ENCODE measurements at places on chromosomes 3 and 15. TPM values are rescaled to one million over a fixed set of nuclear protein-coding genes. Genes with fewer than 3 reads are reported as not detected.
A peak's percentile ranks its signal among the peaks of the same experiment; 100 is the strongest.

- no peak overlapping the region for H3K27ac ChIP-seq
- H3K36me3 ChIP-seq: no peaks in the 10 kb centered on the region
- H3K27me3 ChIP-seq: peaks cover 14% of the 10 kb centered on the region
- H3K4me3 ChIP-seq: no peak overlapping the region
- H3K4me1 ChIP-seq: no peaks in the 10 kb centered on the region
Observed at GRCh38 chr3:10568549-10568948, 63.2 kb upstream of the ATP2B2 start.

DNA sequence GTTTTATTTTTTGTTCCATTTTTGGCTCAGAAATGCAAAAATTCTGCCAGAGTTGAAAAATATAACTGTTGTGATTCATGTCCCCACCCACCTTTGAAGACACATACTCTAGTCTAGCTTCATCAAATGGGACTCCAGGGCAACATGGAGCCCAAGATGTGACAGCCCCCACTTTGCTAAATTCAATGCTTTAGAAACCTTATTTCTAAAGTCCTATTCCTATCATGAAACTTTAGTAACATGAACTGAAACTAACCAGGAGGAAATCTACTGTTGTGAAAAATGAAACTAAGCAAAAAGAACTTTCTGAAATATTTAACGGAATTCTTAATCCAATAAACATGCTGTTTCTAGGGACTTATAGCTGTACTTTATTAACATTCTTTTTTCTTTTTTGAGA, 20.3 kb downstream of the UBP1 start:
- H3K27me3 ChIP-seq: no peaks in the 10 kb centered on the region
- no peak overlapping the region for H3K27ac ChIP-seq
- H3K4me3 ChIP-seq: no peak overlapping the region
- DNase-seq: no peak
- H3K4me1 ChIP-seq: peaks cover 14% of the 10 kb centered on the region
- H3K36me3 ChIP-seq: peaks cover 65% of the 10 kb centered on the region

DNA sequence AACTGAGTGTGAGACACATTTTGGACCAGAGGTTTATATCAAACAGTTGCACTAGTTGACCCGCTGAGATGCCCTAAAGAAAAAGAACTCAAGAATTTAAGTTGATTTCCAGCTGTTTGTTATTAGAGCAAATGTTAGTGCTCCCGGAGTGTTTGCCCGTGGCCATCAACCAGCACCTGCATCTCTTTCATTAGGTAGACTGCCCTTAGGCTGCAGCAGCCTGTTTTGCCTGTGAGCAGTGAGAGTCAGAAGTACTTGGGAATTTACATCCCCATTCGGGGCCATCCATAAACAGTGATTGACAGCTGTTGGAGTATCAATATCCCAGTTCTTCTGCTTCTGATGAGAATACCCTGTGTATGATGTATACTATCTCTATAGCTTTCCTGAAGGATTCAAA, 492.6 kb downstream of the RBMS3 start:
- H3K27ac ChIP-seq: no peak overlapping the region
- no peaks in the 10 kb centered on the region for H3K4me1 ChIP-seq
- no peaks in the 10 kb centered on the region for H3K36me3 ChIP-seq
- DNase-seq: no peak
- no peaks in the 10 kb centered on the region for H3K27me3 ChIP-seq

DNA sequence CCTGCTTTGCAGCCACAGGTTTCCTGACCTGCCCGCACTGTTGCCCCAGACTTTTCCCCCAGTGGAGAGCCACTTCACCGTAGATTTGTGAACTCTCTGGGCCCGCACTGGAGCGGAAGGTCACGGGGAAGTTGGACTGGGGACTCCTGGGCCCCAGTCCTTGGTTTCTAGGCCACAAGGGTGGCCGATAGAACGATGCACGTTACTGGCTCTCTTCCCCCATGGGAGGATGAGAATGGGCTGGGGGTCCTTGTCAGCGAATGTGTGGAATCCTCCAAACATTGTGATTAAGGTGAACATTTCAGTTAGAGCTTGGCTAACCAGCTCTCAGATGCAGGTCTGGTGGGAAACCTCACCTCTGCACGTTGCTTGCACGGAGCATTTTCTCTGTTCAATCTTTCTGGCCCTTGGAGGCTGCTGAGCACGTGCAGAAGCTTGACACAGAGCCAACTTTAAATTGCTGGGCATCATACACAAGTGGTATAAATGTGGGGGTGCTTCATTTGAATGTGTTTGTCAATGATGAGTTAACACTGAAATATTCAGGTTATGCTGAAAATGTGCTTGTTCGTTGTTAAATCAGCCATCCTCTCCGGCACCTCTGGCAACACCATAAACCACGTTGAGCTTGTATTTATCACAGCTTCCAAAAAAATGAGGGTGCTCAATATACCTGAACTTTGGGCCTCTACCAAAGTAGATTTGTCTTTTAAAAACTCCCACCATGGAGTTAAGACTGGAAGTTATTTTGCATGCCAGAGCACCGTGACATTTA, 976 bp downstream of the DIS3L start:
- peaks cover 39% of the 10 kb centered on the region for H3K4me1 ChIP-seq
- no peaks in the 10 kb centered on the region for H3K27me3 ChIP-seq
- peaks cover 17% of the 10 kb centered on the region for H3K36me3 ChIP-seq
- no peak for DNase-seq
- H3K4me3 ChIP-seq: peak overlapping the region; percentile 92

DNA sequence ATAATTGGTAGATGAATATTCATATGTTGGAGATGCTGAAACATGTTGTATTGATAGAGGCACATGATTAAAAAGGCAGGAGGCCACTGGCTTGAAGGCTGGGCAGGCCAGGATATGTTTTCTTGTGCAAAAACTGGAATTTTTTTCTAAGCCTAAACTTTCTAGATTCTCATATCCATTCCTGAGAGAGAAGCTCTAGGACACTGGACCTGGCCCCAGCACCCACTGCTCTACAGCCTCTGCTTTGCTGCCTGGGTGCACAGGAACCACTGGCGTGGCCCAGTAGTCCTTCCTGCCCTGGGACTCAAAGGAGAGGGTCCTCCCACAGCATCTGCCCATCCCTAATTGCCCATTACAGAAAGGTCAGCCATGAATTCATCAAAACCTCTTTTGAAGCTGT, 58.1 kb upstream of the APEH start:
- H3K27me3 ChIP-seq: peaks cover 8% of the 10 kb centered on the region
- no peaks in the 10 kb centered on the region for H3K4me1 ChIP-seq
- H3K4me3 ChIP-seq: no peak overlapping the region
- no peak for DNase-seq
- no peaks in the 10 kb centered on the region for H3K36me3 ChIP-seq

- peak overlapping the region; percentile 92 for H3K27ac ChIP-seq
- peaks cover 2% of the 10 kb centered on the region for H3K27me3 ChIP-seq
- peaks cover 8% of the 10 kb centered on the region for H3K36me3 ChIP-seq
- DNase-seq: peak; percentile 86
Observed at GRCh38 chr3:48655606-48656005, 7.1 kb downstream of the CELSR3 start.

GRCh38 chr3:110293660-110294059, 778.0 kb upstream of the NECTIN3 start:
- DNase-seq: no peak
- H3K27me3 ChIP-seq: no peaks in the 10 kb centered on the region
- no peak overlapping the region for H3K27ac ChIP-seq
- no peak overlapping the region for H3K4me3 ChIP-seq

GRCh38 chr3:188207941-188208515, 54.1 kb downstream of the LPP start:
- peaks cover 11% of the 10 kb centered on the region for H3K4me1 ChIP-seq
- no peaks in the 10 kb centered on the region for H3K27me3 ChIP-seq
- H3K36me3 ChIP-seq: peaks cover 27% of the 10 kb centered on the region
- no peak overlapping the region for H3K27ac ChIP-seq
- no peak for DNase-seq

GRCh38 chr3:5822843-5823242, 635.3 kb downstream of the EDEM1 start:
- H3K27me3 ChIP-seq: no peaks in the 10 kb centered on the region
- no peak overlapping the region for H3K27ac ChIP-seq
- no peaks in the 10 kb centered on the region for H3K4me1 ChIP-seq

DNA sequence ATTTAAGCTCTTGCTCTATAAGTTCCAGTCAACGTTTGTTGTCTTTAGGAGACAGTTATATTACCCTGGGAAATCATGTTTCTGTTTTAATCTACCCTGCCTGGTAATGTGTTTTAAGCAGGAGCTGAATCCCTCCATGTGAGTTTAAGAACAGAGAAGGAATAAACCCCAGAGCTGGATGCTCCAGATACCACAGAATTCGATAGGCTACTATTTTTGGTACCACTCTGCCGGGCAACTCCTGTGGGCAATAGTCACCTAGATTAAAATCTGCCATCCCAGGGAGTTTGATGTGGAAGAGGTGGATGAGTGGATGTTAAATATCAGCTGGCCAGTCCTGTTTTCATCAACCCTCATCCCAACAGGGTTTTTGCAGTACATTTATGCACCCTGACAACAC, 20.4 kb downstream of the NUDT16 start:
- H3K4me1 ChIP-seq: no peaks in the 10 kb centered on the region
- no peak overlapping the region for H3K27ac ChIP-seq
- H3K27me3 ChIP-seq: peaks cover 2% of the 10 kb centered on the region
- no peak overlapping the region for H3K4me3 ChIP-seq
- DNase-seq: no peak

GRCh38 chr3:108677811-108678210, 79.4 kb downstream of the RETNLB start:
- no peak for DNase-seq
- no peak overlapping the region for H3K27ac ChIP-seq
- peaks cover 10% of the 10 kb centered on the region for H3K4me1 ChIP-seq
- H3K27me3 ChIP-seq: no peaks in the 10 kb centered on the region

GRCh38 chr15:56989411-56989924, 71.0 kb downstream of the TCF12 start:
- no peaks in the 10 kb centered on the region for H3K27me3 ChIP-seq
- DNase-seq: no peak
- H3K4me1 ChIP-seq: peaks cover 16% of the 10 kb centered on the region
- H3K4me3 ChIP-seq: no peak overlapping the region
- no peak overlapping the region for H3K27ac ChIP-seq
- H3K36me3 ChIP-seq: peaks cover 16% of the 10 kb centered on the region

GRCh38 chr3:72818092-72818773, 30.0 kb downstream of the SHQ1 start:
- DNase-seq: no peak
- H3K4me3 ChIP-seq: no peak overlapping the region
- no peaks in the 10 kb centered on the region for H3K27me3 ChIP-seq
- peaks cover 24% of the 10 kb centered on the region for H3K36me3 ChIP-seq
- peak overlapping the region; percentile 18 for H3K27ac ChIP-seq

GRCh38 chr15:45795440-45796069, 160.7 kb downstream of the SQOR start:
- no peaks in the 10 kb centered on the region for H3K36me3 ChIP-seq
- H3K27ac ChIP-seq: no peak overlapping the region
- peak; percentile 61 for DNase-seq
- no peak overlapping the region for H3K4me3 ChIP-seq
- no peaks in the 10 kb centered on the region for H3K4me1 ChIP-seq

DNA sequence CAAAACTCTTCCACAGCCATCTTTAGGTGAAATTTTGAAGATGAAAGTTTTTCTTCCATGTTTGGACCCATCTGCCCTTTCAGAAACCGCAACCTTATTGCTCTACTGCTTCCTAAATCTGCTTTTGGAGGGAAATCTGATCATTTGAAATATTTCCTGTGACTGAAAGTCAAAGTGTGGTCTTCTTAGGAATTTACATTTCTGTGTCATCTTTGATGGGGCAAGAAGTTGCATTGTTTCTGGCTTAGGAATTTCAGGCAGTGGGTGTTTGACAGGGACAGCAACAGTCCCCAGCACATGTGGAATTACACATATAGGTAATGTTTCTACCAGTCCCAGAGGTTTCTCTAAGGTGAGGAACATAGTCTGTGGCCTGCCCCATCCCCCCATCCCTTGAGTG, 5.3 kb upstream of the TYRO3 start:
- DNase-seq: no peak
- peaks cover 26% of the 10 kb centered on the region for H3K27me3 ChIP-seq
- H3K36me3 ChIP-seq: no peaks in the 10 kb centered on the region
- H3K4me1 ChIP-seq: peaks cover 19% of the 10 kb centered on the region
- H3K27ac ChIP-seq: no peak overlapping the region

DNA sequence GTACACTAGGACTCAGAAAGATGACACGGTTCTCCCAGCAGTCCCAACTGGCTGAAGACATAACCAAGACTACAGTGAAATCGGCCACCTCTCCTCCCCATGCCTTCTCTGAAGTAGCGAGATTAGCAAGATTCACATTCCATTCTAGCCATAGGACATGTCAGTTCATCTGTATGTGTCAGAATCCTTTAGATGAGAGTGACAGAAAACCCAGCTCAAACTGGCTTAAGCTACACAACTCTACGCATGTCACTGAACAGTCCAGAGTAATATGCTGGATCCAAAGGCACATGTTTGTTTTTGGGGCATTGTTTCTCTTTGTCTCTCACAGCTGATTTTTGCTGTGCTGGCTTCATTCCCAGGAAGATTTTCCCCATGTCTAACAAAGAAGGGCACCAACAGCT, 75.8 kb downstream of the RARB start:
- H3K27me3 ChIP-seq: no peaks in the 10 kb centered on the region
- H3K27ac ChIP-seq: no peak overlapping the region
- no peak overlapping the region for H3K4me3 ChIP-seq

- H3K27ac ChIP-seq: no peak overlapping the region
- no peak for DNase-seq
- H3K4me1 ChIP-seq: no peaks in the 10 kb centered on the region
- no peaks in the 10 kb centered on the region for H3K36me3 ChIP-seq
- H3K27me3 ChIP-seq: peaks cover 15% of the 10 kb centered on the region
Observed at GRCh38 chr15:65344214-65344913, 33.4 kb downstream of the IGDCC3 start.

- H3K4me3 ChIP-seq: peak overlapping the region; percentile 97
- H3K4me1 ChIP-seq: peaks cover 25% of the 10 kb centered on the region
- peaks cover 6% of the 10 kb centered on the region for H3K27me3 ChIP-seq
- H3K36me3 ChIP-seq: peaks cover 17% of the 10 kb centered on the region
- peak overlapping the region; percentile 94 for H3K27ac ChIP-seq
Observed at GRCh38 chr3:107524326-107524840, 1.6 kb downstream of the BBX start.

- no peak overlapping the region for H3K4me3 ChIP-seq
- H3K27ac ChIP-seq: no peak overlapping the region
- H3K27me3 ChIP-seq: no peaks in the 10 kb centered on the region
- no peak for DNase-seq
- H3K36me3 ChIP-seq: no peaks in the 10 kb centered on the region
Observed at GRCh38 chr3:170228093-170228766, 6.0 kb downstream of the PRKCI start.

DNA sequence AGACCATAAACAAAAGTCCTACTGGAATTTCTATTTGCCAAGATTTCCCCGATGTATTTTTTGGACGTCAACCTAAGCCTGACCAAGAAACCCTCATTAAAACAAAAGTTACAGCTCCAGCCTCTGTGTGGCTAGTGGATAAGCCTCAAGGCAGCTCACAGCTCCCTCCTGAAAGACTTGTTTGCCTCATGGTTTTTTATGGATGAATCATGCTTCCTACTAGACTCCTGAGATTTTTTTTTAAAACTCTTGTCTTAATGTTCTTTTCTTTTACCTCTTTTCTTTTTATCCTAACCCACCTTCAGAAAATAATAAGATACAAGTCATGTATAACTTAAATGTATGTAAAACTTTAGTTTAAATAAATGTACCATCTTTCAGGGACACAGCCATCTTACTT, 52.4 kb downstream of the SUCNR1 start:
- H3K36me3 ChIP-seq: no peaks in the 10 kb centered on the region
- peaks cover 7% of the 10 kb centered on the region for H3K27me3 ChIP-seq

GRCh38 chr3:66014056-66014455, 24.7 kb downstream of the MAGI1 start:
- H3K36me3 ChIP-seq: no peaks in the 10 kb centered on the region
- H3K4me3 ChIP-seq: no peak overlapping the region
- no peaks in the 10 kb centered on the region for H3K4me1 ChIP-seq
- no peak overlapping the region for H3K27ac ChIP-seq

Gene MEX3B
- total RNA-seq: 1.1 TPM

Gene NMD3
- total RNA-seq: 81.8 TPM

Gene WDR93
- total RNA-seq: not detected

Gene GRIP2
- total RNA-seq: not detected

Gene ARPIN
- total RNA-seq: not detected

Measured in activated CD4-positive, alpha-beta T cell treated with anti-CD3 and anti-CD28 coated beads, Interleukin-2, amount 10 ng/mL, durations not matched to agents 24 days and 14 days (primary cell).